Stimulated activated CD8-positive, alpha-beta memory T cell treated with anti-CD3 and anti-CD28 coated beads, Interleukin-7, amount 100 ng/mL, for 24 hours (primary cell): ENCODE measurements at places on chromosomes 16 and 17.

DNA sequence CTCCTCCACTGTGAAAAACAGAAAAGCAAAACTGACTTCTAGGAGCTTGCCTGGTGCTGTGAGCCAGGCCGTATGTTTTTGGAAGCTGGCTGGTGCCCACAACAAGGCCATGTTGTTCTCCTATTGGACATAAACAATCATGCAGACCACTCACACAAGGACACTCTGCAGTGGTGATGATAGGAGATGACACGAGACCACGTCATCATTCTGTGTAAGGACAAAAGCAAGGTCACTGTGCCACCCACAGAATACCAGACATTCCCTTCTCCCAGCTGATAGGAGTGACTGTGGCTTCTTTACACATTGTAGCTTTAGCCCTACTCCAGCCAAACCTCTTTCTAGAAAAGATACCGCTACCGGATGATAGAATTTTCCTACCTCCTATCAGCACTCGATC, 47.7 kb upstream of the LCMT1 start:
- DNase-seq = no peak

DNA sequence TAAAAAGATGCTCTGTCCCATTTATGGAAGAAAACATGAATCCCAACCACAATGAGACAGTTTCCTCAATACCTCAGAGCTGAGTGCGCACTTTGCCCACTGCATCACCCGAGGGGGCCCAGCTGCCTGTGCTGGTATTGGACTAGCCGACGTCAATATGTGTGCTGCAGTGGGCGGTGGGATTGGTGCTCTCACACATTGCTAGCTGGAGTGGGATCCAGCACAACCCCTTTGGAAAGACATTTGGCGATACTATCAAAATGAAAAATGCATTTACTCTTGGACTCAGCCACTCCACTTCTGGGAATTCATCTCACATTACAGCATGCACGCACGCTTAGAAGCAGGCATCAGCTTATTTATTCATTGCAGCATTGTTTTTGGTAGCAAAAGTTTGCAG, 289.2 kb upstream of the FOXF1 start:
- DNase-seq = no peak

- DNase-seq = no peak
Measured at GRCh38 chr16:77462894-77463293, 28.1 kb upstream of the ADAMTS18 start.

DNA sequence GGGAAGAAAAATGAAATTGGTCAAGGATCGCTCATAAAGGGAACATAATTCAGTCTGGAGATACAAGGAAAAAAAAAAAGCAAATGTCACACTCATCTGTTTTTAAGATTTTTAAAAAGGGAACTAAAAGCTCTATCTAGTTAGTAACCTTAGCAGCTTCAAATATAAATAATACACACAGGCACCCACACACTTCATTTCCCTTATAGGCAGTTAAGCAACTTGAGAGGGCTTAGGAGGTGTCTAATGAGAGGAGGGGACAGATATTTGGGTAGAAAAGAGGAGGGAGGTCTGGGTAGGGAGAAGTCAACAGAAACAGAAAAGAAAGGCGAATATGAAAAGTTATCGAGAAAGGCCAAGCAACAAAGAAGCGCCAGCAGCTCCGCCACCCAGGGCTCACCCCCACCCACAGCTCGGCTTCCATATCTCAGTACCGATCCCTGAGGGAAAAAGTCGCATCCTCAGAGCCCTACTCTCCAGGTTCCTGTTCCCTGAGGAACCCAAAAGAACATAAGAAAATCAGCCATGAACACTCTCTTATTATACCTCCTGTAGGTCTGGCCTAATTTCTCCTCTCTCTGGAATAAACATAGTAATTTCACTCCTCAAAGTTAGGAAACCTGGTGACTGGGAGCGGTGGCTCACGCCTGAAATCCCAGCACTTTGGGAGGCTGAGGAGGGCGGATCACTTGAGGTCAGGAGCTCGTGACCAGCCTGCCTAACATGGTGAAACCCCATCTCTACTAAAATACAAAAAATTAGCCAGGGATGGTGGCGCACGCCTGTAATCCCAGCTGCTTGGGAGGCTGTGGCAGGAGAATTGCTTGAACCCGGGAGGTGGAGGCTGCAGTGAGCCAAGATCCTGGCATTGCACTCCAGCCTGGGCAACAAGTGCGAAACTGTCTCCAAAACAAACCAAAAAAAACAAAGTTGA, 69.6 kb upstream of the RCVRN start:
- no peak for DNase-seq

DNA sequence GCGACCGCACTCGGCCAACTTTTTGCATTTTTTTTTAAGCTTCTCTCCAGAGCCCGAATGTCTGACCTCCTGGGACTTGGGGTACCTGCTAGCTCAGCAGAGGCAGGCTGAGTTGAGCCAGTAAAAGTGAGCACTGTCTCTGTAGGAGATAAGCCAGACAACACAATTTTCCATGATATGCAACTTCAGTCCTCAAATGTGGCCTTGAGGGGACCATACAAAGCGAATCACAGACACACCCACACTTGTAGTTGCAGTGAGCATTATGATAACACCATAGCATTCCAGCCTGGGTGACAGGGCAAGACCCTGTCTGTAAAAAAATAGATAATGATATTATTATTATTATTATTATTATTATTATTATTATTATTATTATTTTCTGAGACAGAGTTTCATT, 2.6 kb downstream of the DPEP2 start:
- DNase-seq = no peak
